ENCODE measurements at places on chromosomes 5 and 9.

DNA sequence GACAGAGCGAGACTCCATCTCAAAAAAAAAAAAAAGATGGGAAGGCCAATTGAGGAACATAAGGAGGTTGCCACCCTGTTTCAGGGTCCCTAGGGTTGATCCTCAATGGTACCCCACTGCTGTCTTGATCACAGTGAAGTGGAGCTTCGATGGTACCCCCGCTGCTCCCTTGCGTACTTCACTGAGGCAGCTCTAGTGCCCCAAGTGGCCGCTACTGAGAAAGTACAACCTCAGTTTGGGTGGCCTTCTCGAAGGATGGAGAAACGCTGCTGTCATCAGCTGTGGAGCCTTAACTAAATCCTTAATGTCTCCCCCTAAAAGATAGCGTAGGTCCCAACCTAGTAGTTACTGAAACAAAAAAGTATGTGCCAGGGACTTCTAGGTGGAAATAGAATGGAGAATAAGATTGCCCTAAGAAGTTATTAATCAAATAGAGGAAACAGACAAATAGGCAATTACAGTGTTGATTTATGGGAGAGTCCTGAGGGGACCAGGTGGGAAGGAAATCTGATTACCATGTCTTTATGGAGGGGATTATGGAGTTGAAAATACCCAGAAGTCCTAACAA, 6.3 kb downstream of the TESK1 start:
- DNase-seq, result peak; percentile 31

GRCh38 chr5:144377207-144377606, 206.5 kb downstream of the KCTD16 start:
- DNase-seq, result no peak

DNA sequence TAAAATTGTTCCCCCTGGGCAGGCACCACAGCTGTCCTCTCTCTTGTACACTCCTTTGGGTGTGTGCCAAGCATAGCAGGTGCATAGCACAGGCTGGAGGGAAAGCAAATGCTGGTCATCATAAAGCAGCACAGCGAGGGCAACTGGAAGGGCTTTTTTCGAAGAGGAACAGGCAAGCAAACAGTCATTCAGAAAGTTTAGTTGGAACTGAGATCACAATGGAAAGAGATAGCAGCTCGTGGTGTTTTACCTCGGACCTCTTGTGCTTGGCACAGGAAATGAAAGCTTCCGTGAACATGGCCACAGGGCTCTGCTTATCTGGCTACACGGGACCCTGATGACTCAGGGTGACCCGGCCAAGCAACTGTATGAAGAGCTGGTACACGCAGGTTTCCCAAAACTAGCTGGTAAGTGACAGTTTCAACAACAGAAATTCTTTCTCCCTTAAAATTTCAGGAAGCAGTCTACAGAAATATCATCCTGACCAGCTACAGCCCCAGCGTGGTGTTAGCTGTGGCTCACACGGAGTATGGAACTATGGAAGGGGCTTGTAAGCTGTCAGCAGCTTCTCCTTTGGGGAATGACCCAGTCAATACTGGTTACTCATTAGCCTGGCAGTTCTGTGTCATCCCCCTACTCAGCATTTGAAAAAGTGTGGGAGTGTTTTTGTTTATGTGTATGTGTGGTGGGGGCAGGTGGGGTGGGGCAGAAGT, 48.1 kb downstream of the POC5 start:
- peak; percentile 62 for DNase-seq

DNA sequence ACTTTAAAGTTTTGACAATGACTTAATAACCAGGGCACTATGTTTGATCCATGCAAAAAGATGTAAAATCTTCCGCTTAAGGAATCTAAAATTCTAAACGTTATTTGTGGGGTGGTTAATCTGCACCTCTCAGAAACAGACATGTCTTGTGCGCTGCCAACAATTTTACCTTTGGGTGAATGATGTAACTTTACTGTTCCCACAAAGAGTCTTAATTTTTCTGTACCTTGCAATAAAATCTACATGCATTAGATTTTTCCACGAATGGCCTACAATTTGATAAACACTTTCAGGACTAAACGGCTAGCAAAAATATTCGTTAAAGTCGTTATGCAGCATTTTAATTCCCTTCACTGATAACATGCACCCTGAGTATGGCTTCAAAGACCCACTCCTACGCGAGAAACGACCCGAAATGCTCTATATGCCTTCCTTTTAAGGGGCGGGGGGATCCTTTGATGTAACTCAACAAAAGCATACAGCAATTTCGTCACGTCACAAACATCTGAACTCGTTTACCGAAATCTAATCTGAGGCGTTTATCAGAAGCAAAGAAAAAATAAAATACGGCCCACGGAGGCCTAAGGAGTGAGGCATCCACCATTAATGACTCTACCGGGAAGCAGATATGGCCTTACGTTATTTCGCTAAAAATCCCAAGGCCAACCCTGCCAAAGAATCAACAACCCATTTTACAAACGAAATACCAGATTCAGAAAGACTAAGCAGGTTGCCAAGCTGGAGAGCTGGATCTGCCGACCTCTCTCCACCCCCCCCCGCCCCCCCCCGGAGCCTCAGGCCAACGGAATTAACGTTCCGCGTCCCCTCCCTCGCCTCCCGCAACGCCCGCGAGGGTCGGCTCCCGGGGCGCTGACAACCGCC, 621 bp downstream of the AK6 start:
- DNase-seq, result no peak

DNA sequence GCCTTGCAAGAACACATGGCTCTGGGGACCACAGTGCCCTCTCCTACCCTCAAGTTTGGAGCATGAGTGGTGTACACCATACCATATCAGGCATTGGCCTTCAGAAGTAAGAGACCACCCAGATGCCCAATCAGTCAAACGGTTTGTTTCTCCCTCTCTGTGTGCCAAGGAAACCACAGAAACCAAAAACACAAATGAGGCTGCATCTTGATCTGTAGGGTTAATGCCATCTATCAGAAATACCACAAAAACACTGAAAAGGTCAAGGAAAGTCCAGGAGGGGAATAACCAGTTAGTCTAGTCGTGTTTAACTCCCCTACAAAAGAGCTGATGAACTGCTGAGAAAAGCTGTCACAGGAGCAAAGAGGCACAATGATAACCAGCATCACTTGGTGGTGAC, 78.4 kb downstream of the INSYN2B start:
- no peak for DNase-seq

Measured in NCI-H1105 treated with DMSO at 0.1 percent for 48 hours (cell line).